ENCODE measurements at places on chromosomes 5 and 9. TPM values are rescaled to one million over a fixed set of nuclear protein-coding genes. Genes with fewer than 3 reads are reported as not detected.

Gene MSANTD3
- 17.4 TPM for polyA plus RNA-seq

Gene UNC5A
- 1.1 TPM for polyA plus RNA-seq

- no peak for DNase-seq
Measured at GRCh38 chr5:91257301-91257700, 125.8 kb downstream of the ARRDC3 start.

GRCh38 chr5:157778121-157778805 is 34.8 kb downstream of the LSM11 start:
- DNase-seq = no peak

GRCh38 chr5:67770431-67771025 is 445.0 kb upstream of the PIK3R1 start:
- DNase-seq = no peak

DNA sequence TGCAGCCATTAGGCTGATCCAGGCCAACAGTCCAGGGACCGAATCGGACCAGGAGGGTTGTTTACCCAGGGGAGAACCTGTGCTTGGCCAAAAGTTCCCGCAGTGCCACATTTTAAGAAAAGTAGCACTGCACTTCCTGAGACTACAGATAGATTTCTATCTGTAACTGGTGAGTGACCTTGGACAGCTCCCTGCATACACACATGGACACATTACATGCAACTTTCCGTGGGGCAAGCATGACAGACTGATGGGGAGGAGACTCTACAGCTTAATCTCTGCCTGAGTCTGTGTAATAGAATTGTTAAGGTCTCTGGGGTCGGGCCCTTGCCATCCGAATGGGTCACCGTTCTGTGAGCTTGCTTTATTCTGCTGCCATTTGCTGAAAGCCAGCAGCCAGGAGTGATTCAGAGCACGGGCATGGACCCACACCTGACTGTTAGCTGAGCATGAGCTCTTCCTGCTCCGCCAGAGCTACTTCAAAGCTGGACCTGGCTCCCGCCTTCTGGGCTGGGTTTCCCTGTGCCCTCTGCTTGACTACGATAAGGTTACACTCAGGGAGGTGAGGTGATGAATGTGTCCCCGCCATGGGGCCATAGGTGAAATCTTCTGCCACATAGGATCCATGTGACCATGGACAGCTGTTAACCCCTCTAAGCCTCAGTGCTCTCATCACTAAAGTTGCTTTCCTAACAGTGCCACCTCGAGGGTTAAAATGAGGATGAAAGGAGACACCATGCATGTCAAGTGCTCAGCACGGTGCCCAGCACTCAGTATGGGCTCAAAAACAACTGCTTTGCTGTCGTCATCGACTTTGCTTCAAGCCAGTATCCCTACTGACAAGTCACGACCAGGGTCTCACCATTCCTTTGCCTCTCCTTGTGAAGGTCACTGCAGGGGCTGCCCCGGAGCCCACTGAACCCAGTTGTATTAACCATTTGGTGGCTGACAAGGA is 200.0 kb downstream of the MELK start:
- DNase-seq = peak; percentile 23

DNA sequence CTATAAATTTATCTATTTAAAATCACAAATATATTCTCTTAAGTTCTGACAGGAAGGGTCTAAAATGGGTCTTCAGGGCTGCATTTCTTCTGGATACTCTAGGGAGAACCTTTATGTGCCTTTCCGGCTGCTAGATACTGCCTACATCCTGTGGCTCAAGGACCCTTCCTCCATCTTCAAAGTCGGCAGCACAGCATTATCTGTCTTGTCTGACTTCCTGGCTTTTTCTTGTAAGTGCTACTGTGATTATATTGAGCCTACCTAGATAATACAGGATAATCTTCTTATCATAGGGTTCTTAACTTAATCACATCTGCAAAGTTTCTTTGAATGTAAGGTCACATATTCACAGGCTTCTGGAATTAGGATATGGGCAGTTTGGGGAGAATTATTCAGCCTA is 943.8 kb upstream of the TYRP1 start:
- no peak for DNase-seq

GRCh38 chr9:104177676-104178075 is 83.6 kb downstream of the SMC2 start:
- DNase-seq = no peak

DNA sequence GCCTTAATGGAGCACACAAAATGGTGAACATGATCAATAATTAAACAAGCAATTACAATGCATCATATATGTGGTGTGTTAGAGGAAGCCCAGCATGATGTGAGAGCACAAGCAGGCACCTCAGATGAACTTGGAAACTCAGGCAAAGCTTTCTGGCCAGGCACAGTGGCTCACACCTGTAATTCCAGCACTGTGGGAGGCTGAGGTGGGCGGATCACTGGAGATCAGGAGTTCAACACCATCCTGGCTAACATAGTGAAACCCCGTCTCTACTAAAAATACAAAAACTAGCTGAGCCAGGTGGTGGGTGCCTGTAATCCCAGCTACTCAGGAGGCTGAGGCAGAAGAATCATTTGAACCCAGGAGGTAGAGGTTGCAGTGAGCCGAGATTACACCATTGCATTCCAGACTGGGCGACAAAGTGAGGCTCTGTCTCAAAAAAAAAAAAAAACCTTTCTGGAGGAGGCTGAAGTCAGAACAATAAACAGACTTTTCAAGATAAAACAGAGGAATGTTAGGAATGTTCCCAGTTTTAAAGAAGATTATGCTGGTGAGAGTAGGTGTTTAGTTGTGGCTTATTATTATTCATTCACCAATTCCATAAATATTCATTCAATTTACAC is 159.4 kb downstream of the CEMIP2 start:
- no peak for DNase-seq

DNA sequence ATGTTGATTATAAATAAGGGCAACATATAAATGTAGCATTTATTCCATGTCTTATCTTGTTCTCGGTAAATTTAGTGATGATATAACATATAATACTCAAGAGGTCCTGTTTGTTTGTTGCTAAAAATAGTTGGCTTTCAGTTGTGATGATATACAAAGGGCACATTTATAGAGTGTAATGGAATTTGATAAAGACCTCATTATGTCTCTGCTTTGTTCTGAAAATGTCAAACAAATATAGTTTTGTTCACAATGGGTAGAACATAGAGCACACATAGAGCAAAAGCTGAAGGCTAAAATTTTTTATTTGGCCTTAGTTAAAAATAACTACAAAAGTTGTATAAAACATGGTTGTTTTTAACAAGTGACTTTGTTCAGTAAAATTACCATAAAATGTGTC is 477.1 kb upstream of the SMC2 start:
- no peak for DNase-seq

DNA sequence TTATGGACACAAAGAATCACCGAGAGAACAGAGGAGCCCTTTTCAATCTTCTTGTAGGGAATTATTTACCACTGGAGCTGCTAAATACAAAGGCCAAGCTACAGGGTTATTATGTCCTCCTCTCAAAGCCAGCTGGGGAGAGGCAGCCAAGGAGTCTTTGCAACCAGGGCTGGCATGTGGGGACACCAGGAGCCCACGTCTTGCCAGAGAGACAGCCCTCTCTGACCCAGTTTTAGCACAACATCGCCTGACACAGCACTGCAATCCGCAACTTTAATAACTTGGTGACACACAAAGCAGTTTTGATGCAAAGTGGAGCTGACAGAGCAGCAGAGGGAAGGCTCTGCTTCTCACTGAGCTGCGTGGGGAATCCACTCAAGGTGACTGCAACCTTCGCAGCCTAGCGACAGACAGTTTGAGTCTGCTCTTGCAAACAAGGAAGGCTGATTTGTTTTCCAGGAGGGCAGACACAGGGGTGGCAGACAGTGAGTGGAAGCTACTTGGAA is 33.6 kb downstream of the TLR4 start:
- no peak for DNase-seq

Measured in hindlimb muscle (tissue), 1 donor.